ENCODE measurements at places on chromosomes 11 and 22.

DNA sequence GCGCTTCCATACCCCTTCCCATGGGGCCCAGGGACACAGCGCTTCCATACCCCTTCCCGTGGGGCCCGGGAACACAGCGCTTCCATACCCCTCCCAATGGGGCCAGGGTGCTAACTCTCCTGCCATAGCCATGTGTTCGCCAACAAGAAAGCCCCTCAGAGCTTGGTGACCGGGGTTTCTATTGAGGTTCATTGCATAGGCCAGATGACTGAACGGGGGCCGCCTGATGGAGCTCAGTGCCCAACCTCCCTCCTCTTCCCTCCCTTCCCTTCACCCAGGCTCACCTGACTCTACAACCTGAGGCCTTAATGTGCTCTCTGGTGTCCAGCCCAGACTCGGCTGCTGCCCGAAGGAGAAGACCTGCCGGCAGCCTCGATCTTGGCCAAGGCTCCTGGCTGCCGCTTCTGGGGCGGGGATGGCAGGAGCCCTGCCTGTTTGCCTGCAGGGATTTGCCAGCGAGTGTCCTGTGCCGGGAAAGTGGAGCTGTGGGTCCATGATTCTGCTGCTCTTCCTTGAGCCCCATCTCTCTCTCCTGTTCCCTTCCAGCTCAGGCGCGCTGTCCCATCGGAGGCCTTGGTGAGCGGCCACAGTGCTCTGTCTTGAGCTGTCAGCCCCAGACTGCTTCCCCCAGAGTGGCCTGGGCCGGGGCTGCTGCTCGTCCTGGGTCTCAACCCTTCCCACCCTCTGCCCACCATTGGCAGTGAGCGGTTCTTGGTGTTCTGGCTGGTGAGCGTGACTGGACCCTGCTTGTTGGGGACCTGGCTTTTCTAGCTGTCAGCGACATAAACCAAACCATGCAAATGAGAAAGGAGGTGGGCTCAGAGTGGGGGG lies 267.0 kb downstream of the TBC1D22A start:
- DNase-seq: no peak

DNA sequence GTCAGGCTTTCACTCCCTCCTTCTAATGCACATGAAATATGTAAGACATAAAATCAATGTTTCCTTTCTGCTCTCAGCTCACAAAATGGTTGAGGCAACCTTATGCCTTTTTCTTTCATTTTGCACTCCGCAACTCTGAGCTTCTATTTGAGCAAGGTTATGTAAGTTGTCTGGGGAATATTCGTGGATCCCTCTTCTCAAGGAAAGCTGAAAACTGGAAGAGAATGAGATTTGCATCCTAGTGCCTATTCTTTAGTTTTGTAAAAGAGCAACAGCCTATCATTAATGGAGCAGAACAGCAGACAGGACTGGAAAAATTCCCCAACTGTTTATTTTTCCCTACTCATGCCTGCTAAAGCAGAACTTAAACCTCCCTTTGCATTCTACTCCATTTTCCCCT lies 141.7 kb downstream of the FAM76B start:
- DNase-seq: no peak

DNA sequence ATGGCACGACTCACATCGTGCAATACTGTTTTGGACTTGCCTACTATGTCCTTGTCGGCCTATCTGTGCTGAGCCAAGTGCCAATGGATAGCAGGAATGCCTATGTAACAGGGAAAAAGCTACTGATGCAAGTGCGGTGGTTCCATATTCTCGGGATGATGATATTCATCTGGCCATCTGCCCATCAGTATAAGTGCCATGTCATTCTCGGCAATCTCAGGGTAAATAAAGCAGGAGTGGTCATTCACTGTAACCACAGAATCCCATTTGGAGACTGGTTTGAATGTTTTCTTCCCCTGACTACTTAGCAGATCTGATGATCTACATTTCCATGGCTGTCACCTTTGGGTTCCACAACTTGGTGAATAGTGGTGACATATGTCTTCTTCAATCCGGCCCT lies 20.1 kb downstream of the OOSP3 start:
- DNase-seq: no peak

GRCh38 chr11:132430429-132431062 lies 1060.1 kb downstream of the NTM start:
- DNase-seq: no peak

- DNase-seq: no peak
Observed at GRCh38 chr22:35054064-35054463, 11.9 kb upstream of the ISX start.

DNA sequence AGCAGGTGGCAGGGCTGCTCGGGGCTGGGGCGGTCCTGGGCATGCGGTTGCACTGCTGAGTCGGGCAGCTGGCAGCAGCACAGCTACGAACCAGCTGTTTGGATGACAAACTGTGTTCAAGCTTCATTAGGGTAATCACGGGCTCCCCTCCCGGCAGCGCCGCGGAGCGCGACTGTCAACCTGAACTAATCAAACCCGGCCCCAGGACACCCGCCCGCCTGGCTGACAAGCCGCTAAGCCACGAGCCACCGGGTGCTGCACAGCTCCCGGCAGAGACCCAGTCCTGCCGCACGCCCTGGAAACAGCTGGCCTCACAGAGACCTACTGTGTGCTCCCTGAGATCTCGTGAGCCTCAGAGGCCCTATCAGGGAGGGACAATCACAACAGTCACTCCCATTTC lies 60.6 kb upstream of the TCF20 start:
- no peak for DNase-seq

- DNase-seq: no peak
Observed at GRCh38 chr11:44709966-44710365, 16.8 kb upstream of the TSPAN18 start.

- no peak for DNase-seq
Observed at GRCh38 chr22:41899992-41900651, 14.8 kb downstream of the SHISA8 start.

GRCh38 chr11:119161871-119162270 lies 6.7 kb upstream of the NLRX1 start:
- no peak for DNase-seq

DNA sequence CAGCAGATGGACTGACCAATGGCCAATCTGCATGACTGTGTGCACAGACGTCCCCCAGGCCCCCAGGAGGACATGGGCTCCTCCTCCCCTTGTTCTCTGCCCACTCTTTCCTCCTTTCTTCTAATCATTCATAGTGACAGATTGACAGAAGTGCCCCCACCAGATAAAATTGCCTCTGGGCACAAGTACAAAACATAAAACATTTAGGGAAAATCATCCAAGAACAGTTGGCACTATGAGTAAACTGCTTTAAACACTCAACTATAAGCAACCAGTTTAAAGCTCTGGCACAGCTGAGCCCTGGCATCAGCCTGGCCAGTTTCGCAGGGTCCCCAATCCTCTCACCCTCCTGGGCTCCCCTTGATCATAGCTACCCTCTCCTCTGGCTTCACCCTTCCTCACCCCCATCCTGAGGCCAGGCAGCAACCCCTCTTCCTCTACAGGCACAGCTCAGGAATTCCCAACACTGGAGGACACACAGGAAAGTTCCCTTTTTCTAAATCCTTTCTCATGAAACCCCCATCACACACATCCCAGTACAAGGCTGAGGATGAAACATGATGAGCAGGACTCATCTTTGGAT lies 232.9 kb downstream of the BUD13 start:
- DNase-seq: no peak

DNA sequence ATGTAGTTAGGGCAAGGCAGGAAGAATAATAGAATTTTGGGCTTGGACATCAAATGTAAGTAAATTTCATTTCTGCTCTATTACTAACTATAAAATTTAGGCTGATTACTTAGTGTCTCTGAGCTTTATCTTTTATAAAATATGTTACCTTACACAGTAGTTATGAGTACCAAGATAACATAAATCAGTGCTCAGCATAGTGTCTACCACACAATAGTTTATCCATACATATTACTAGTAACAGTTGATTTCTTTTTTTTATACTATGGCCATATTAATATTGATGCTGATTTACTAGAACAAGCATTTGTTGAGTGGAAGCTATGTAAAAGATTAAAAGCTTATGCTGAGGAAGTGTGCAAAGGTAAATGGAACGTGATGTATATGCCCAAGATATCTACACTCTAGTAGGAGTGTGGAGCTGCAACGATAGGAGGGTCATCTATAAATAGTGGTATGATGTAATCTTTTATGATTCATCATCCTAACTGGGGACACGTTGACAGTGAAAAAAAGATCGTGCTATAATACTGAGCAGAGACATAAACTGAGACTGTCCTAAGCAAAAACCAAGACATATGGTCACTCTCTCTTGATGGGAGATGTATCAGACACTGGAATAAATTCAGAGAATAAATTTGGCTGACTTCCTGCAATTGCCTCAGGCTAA lies 8.7 kb upstream of the SLC5A12 start:
- DNase-seq: no peak

DNA sequence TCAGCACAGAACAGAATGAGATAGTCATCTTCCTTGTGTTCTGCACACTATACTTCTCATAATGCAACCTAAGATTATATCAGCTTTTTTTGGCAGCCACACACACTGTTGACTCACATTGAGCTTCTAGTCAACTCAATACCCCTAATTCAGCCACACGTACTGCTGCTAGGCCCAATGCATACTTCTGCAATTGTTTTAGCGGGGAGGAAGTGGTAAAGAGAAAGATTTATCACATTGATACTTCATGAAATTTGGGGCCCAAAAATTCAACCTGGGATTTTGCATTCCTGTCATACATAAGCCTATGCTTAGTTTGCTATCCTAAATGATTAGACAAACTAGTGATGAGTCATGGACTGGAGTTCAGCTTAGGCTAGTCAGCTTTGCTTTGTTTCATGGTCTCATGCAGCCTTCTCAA lies 8.6 kb upstream of the UPB1 start:
- no peak for DNase-seq

- no peak for DNase-seq
Observed at GRCh38 chr11:725624-726202, 19.7 kb downstream of the EPS8L2 start.

GRCh38 chr22:44287121-44287693 lies 25.5 kb downstream of the SHISAL1 start:
- DNase-seq: no peak

DNA sequence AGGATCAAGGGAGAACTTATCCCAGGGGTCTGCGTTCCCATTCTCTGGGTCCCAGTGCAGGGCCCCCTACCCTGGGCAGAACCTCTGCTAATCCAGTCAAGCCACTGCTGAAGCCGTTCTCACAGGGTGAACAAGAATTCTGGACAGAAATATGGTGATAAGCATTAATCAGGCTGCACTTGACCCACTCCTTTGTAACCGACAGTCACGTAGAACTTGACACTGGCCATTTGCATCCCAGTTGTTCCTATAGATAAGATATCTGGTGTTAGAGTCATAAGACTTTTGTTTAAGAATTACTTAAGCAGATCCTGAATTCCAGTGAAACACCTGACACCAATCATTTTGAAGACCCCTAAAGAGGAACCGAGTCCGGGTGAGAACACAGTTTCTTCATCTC lies 107.5 kb upstream of the THY1 start:
- peak; percentile 23 for DNase-seq

DNA sequence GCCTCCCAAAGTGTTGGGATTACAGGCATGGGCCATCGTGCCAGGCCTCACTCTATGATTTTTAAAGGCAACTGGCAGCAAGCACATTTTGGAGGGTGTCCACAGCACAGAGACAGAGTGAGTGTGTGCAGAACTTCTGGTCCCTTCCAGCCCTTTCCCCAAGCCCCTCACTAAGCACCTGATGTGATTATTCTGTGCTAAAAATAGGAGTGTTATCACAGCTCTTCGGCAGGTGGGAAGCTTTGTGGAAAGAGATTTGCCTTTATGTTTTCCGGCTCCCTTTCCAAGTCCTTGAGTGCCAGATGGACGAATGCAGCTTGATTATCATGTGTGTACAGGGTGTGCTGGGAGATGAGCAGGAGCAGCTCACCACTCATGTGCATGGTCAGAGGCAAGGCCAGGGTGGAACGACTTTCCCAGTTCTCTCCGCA lies 310.8 kb downstream of the DDX10 start:
- no peak for DNase-seq

GRCh38 chr11:134367781-134368180 lies 36.0 kb downstream of the GLB1L2 start:
- no peak for DNase-seq

DNA sequence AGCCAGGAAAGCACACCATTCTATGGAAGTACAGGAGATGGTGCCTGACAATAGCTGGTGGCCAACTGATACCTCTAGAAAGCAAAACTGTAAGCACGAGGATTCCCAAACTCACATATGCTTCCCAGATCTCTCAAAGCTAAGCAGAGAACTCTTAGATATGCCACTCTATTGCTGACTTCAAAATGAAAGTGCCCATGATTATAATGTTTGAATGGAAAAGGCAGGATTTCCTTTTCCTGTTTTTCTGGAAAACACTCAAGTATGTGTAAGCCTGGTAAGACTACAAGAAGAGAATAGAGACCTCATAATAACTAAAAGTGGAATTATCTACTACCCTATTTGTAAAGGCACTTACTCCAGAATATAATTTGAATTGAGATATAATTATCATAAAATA lies 2.6 kb upstream of the CARD18 start:
- no peak for DNase-seq

DNA sequence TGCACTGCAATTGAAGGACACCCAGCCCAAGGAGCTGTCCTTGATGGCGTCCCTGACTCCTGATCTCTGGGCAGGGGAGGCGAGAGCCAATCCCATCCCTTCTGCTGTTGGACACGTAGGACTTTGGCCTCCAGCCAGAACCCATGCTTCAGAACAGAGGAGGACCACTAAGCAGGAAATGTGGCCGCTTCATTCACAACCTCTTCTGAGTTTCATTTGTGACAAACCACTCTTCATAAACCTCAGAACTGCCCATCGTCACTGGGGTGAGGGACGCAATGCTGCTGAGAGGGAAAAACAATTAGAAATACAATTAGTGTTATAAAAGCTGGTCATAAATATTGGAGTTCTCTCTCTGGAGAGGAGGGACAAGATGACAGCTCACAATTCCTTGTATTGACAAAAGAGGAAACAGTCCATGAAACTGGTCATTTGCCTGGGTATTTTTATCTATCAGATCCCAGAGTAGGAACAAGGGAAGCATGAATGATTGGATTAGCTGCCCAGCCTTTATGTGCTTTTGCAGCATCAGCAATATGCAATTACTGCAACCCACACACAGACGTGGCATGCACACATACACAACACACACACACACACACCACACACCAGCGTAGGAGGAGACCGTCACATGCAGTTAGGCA lies 216.5 kb upstream of the CADM1 start:
- no peak for DNase-seq

DNA sequence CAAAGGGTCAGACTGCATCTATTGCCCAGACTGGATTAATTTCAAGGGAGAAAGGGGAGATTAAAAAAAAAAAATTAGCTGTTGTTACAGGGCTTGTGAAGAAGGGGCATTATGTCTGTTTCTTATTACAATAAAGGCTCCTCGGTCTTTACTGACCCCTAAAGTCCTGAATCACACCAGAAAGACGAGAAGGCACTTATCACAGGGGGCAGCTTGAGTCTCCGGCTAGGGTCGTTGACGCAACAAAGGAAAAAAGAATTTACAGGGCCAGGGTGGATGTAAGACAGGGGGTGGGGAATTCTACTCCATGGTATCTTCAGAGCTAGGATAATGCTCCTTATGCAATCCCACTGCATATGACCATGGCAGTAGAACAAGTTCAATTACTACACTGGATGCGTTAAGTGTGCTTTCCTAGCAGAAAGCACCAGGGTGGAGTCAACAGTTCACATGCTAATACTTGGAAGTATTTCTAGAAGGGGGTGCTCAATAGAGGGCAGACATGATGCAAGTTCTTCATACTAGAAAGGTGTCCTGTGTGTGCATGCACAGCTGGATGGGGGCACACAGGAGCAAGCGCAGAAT lies 16.5 kb downstream of the DDX17 start:
- DNase-seq: no peak

- DNase-seq: no peak
Observed at GRCh38 chr11:14408612-14409011, 49.6 kb upstream of the RRAS2 start.

GRCh38 chr11:84497981-84498411 lies 1129.1 kb downstream of the DLG2 start:
- DNase-seq: no peak
